ENCODE measurements at places on chromosomes 2 and 18.

GRCh38 chr18:74241426-74241825 is 50.3 kb downstream of the CYB5A start:
- no peak for DNase-seq

- no peak for DNase-seq
These were observed 115.2 kb downstream of the FAM210A start for GRCh38 chr18:13611142-13611600.

DNA sequence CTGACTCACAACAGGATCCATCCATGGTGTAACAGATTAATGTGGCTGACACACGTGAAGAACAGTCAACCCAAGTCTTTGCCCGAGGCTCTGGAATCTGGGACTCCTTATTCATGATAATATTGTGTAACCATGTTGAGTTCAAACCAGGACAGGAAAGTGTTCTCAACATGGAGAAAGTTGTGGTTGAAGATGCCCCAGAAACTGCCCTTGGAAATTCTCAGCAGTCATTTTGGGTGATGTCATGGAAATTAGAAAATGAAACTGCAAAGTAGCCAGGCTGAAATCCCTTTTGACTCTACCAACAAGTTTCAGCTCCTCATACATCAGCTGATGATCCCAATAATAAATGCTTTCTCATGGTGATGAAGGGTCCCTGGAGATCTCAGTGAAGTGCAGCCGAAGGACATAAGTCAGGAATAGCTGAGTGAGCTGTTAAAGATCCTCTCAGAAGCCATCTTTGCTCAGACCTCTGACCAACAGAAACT is 307.7 kb downstream of the TNS1 start:
- DNase-seq: no peak

GRCh38 chr18:36031903-36032302 is 35.5 kb downstream of the RPRD1A start:
- DNase-seq: no peak

- DNase-seq: no peak
These were observed 25.4 kb downstream of the TET3 start for GRCh38 chr2:74010087-74010541.

- no peak for DNase-seq
These were observed 62.0 kb upstream of the CSRNP3 start for GRCh38 chr2:165407466-165407865.

DNA sequence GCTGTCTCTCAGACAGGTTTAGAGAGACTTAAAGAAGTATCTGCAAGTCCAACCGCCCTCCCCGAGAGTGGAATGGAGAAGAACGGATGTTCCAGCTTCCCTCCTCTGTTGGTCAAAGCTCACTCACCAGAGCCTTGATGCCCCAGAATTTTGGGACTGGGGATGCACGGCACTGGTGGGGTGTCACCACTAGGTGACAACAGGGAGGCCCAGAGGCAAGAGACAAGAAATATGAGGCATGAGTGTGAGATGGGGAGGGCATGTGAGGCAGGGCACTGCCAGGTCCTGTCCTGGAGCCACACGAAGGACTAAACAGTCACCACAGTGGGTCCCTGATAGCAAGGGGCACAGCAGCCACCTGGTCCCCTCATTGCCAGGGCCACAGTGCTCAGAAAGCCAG is 35.1 kb upstream of the SH3BP4 start:
- DNase-seq: no peak
